Epithelial cell of alveolus of lung (primary cell): ENCODE measurements at places on chromosomes 1 and 21. TPM values are rescaled to one million over a fixed set of nuclear protein-coding genes. Genes with fewer than 3 reads are reported as not detected.

Gene SH3BGR
- 1.2 and 4.3 TPM in 2 replicates for total RNA-seq

Gene MYOG
- 22.8 TPM in 1 of 2 replicates, not detected in the other for total RNA-seq

Gene CFHR5
- not detected in 2 replicates for total RNA-seq

Gene TRAF3IP3
- 0.26 TPM in 1 of 2 replicates, not detected in the other for total RNA-seq

Gene FAM131C
- total RNA-seq, result not detected in 2 replicates

Gene FHAD1
- 0.39 TPM in 1 of 2 replicates, not detected in the other for total RNA-seq
